ENCODE measurements at places on chromosomes 1 and 21.

GRCh38 chr1:102970496-102971078 is 137.7 kb downstream of the COL11A1 start:
- no peak for DNase-seq

- no peak for DNase-seq
These were observed 19.4 kb downstream of the ACOT7 start for GRCh38 chr1:6373961-6374720.

GRCh38 chr1:26281971-26282370 is 2.1 kb downstream of the SH3BGRL3 start:
- DNase-seq, result no peak

DNA sequence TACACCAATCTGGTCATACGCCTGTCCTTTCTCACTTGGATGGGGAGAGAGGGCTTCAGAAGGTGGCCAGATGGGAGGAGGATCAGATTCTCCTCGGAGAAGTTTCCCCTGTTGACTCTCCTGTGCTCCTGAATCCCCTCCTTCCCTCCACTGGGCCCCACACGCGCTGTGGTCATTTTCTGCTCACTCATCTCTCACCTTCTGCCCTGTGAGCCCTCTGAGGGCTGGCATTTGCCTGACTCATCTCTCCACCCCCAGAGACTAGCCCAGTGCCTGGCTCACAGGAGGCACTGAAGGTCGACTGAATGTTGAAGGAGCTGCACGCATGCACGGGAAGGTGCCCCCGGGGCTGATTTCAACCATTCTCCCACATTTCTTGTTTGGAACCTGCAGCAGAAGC is 14.2 kb downstream of the ABCA4 start:
- no peak for DNase-seq

DNA sequence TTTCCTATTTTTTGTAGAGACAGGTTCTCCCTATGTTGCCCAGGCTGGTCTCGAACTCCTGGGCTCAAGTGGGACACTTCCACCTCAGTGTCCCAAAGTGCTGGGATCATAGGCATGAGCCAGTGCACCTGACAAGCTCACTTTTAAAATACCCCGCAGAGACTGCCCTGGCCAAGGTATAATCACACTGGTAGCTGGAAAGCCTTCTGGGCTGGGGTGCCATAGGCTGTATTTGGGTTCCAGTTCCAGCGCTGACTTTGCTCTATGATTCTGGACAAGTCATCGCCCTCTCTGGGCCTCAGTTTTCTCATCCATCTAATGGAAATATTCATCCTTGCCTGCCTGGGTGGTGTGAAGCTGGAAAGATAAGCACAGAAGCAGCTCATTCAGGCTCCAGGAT is 10.4 kb downstream of the LDLRAD1 start:
- no peak for DNase-seq

GRCh38 chr1:53369034-53369750 is 41.3 kb upstream of the LRP8 start:
- no peak for DNase-seq

GRCh38 chr1:27536767-27537166 is 46.8 kb upstream of the WASF2 start:
- peak; percentile 82 for DNase-seq

DNA sequence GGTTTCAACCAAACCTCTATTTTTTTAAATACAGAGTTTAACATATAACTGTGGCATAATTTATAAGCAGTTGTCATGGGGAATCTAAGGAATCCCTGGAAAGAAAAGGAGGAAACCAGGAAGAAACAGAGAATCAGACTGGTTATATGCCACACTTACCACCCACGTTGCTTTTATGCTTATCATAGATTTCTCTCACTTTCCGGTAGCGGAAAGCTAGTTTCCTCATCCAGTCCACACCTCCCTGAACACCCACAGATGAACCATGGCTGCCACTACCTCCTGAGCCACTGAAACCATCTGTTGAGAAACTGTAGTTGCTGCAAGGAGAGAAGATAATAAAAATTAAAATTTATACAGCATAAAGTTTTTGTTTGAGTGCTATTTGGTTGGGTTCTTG is 33.5 kb downstream of the XKR8 start:
- no peak for DNase-seq

DNA sequence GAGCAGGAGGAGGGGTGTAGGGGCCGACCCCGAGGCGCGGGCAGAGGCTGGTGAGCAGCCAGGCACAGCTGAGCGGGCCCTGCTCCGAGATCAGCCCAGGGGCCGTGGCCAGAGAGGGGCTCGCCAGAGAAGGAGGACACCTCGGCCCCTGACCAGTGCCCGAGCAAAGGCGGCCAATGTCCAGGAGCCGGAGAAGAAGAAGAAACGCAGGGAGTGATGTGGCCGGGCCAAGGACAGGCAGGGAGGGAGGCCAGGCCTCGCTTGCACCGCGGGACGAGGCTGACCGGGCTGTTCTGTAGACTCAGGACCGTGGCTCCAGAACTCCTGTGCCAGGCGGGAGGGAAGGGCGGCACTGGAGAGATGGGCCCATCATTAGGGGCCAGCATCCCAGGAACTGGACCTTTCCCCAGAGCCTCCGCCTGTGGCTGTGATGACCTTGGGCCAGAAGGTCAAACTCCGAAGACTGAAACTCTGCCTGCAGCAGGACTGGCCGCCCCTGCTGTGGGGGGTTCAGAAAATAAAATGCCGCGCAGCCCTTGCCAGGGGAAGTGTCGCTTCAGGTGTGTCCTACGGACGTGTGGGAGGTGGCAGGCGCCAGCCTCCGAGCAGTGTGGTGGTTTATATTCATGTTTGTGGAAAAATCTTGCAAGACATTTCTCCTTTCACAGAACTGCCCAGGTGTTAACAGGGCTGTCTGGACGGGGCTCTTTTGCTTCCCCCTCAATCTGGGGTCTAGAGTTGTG is 14.4 kb downstream of the RRP1 start:
- DNase-seq, result no peak

DNA sequence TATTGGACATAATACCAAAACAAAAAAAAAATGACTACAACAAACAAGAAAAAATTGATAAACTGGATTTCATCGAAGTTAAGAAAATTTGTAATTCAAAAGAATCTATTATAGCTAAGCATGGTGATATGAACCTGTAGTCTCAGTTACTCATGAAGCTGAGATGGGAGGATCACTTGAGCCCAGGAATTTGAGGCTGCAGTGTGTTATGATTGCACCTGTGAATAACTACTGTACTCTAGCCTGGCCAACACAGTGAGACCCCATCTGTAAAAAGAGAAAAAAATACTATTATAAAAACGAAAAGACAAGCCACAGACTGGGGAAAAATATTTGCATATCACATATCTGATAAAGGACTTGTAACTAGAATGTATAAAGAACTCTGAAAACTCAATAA is 24.5 kb upstream of the TRIM62 start:
- no peak for DNase-seq

DNA sequence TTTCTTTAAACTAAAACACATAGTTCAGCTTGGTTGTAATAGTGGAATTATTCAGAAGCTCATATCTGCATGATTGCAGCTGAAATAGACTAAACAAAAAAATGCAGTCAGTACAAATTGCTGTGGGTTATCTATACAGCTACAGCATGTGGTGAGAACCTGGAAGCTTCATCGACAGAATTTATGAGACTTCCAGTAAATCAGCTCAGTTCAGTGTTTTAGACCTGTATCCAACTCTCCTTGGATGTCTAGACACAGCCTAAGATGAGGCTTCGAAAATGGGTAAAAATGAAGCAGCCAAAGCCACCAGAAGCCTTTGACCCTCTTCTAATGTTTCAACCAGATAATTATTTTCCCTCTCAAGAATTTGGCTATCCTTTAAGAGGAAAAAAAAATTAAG is 127.1 kb upstream of the C1orf105 start:
- DNase-seq, result no peak

DNA sequence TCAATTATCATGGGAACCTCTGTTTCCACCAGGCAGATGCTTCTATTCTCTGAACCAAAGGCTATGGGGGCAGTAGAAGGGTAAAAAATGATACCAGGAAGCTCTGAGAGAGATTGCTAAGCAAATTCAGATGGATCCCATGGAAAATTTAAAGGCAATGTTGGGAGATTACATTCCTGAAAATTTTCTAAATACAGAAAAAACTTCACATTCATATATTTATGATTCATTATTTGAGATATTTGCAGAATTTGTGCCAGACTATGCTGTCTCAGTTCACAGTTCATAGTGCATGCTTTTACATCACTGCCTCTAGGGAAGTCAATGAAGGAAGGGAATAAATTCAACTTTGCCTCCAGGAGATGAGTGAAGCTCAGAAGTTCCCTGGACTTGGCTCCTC is 57.5 kb downstream of the KCNT2 start:
- DNase-seq, result no peak

DNA sequence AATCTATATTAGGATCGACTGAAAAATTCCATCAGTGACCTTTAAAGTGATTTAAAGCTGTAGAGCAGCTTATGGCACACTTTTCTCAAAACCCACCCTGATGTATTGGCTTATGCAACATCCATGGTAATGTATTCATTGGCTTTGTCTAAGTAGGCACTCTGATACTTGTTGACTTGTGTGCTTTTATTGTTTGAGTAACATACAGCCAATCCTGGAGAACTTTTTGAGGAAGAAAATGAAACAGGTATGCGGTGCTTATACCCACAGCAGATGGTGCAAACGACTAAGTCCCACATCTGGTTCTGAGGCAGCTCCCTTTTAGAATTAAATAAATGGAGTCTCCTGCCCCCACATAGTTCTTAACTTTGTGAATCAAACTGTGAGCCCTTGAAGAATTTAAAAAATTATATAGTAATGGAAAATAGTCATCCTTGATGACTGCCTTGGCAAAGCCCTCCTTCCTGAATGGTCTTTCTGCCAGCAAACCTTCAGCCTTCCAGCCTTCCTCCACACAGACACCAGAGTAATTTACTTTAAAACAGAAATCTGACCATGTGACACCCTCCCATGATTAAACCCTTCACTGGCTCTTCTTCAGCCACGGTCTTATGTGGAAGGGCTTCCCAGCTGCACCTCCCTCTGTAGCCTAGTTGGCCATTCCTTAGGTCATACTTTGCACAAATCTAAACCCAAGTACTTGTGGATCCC is 116.0 kb downstream of the BCAR3 start:
- no peak for DNase-seq

All from D721Med (cell line).